ENCODE measurements at places on chromosomes 3 and 15.

GRCh38 chr3:27059489-27059888, 309.7 kb downstream of the NEK10 start:
- DNase-seq: no peak

- DNase-seq: no peak
These were observed 92.6 kb upstream of the ZBTB20 start for GRCh38 chr3:115239717-115240116.

DNA sequence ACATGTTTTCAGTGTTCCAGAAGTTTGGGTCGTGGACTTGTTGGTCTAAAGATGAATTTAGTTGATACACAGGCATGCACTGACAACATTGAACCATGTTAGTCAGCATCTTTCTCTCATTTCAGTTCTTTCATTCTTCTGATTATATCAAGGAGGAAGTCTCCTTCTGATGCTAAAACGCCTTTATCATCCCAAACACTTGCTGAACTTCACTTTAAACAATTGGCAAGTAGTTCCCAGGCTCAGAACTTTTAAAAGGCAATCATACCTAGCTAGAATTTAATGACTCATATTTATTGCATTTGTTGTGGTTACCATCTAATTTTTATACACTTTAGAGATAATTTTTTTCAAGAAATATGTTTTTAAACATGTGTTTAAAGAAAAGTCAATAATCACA, 15.9 kb downstream of the LMCD1 start:
- no peak for DNase-seq

DNA sequence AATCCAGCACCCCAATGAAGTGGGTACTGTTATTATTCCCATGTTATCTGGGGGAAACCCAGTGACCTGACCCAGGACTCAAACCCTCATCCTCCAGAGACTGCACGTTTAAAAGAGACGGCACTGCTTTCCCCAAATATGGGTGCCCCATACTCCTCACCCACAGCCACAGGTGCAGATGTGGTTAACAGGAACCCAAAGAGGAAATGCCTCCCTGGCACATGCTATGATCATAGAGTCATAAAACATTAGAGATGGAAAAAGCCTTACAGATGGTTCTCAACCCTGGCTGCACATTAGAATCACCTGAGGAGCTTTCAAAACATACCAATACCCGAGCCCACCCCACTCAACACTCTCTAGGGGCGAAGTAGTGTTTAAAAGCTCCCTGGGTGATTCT, 111.5 kb downstream of the SEMA5B start:
- no peak for DNase-seq

DNA sequence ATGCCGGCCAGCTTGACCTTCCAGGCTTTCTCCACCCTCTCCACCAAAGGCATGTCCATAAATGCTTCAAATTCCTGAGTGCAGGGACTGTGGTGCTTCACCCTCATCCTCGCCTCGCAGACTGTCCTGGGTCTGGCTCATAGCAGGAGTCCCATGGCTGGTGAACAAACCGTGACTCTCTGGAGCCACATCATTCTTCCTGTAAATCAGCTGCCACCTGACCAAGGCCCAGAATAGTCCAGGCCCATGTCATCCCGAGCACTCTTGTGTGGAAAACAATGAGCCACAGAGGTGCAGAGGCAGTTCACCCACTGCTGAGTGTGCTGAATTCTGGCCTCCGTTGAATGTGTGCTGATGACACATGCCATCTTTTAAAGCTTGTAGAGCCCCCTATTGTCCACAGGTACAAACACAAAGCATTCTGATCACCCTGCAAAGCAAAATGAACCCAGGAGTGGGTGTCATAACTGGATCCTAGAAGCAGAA, 68.6 kb downstream of the ABHD5 start:
- no peak for DNase-seq

- no peak for DNase-seq
These were observed 49.6 kb downstream of the PCSK6 start for GRCh38 chr15:101439920-101440319.

GRCh38 chr3:4588466-4588865, 95.3 kb downstream of the ITPR1 start:
- DNase-seq: no peak

- no peak for DNase-seq
These were observed 54.6 kb downstream of the ARHGEF3 start for GRCh38 chr3:56747150-56747549.

- no peak for DNase-seq
These were observed 18.3 kb downstream of the ANKRD63 start for GRCh38 chr15:40264321-40265153.

Data from stimulated activated CD4-positive, alpha-beta T cell treated with anti-CD3 and anti-CD28 coated beads, Interleukin-1b, Interleukin-23, amount 100 ng/mL, for 1 hour (primary cell).